ENCODE measurements at places on chromosomes 2 and 18. TPM values are rescaled to one million over a fixed set of nuclear protein-coding genes. Genes with fewer than 3 reads are reported as not detected.

The ANKRD30BL gene
- total RNA-seq, result 3.4 TPM

The ATRAID gene
- 103 TPM for total RNA-seq

The PCARE gene
- not detected for total RNA-seq

The ATP6V1C2 gene
- 0.77 TPM for total RNA-seq

The HMSD gene
- 1.2 TPM for total RNA-seq

The ZNF519 gene
- 19.2 TPM for total RNA-seq

The CENPA gene
- 2.8 TPM for total RNA-seq

The ANO7 gene
- total RNA-seq, result 1.5 TPM

The ASNSD1 gene
- total RNA-seq, result 58.8 TPM

The CNTNAP5 gene
- total RNA-seq, result 32.9 TPM
